Common myeloid progenitor, CD34-positive (primary cell): ENCODE measurements at places on chromosomes 1 and 21.
A peak's percentile ranks its signal among the peaks of the same experiment; 100 is the strongest.

- peak; percentile 72 for DNase-seq
Observed at GRCh38 chr21:34693192-34693810, 24.5 kb downstream of the CLIC6 start.

GRCh38 chr1:178962853-178963711 is 62.6 kb upstream of the FAM20B start:
- DNase-seq: no peak

DNA sequence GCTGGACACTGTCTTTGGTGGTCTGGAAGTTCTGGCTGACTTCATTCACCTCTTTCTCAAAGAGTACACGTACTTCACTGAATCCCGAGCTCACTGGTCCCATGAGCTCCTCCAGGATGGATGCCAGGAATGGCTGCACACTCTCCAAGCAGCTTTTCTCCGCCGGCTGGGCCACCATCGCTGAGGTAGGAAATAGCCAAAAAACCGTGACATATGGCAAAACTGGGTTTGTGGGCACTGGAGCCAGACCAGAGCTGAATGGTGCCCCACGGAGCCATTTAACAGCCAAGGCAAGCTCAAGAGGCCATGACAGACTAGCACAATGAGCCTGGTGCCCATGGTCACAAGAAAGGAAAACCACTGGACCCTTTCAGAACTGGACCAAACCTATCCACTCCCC is 64.0 kb upstream of the EDEM3 start:
- no peak for DNase-seq

GRCh38 chr1:103267893-103268292 is 159.6 kb upstream of the COL11A1 start:
- DNase-seq: no peak

- DNase-seq: no peak
Observed at GRCh38 chr1:2514863-2515762, 11.3 kb downstream of the PANK4 start.

- DNase-seq: no peak
Observed at GRCh38 chr1:167678838-167679237, 42.9 kb upstream of the MPZL1 start.

- no peak for DNase-seq
Observed at GRCh38 chr1:208271236-208271635, 27.1 kb upstream of the PLXNA2 start.

GRCh38 chr1:222736972-222737371 is at the start of gene FAM177B:
FAM177B (plus strand) TSS chr1:222737202; CDS start chr1:222746546, 9,344 bp downstream.
- no peak for DNase-seq

- no peak for DNase-seq
Observed at GRCh38 chr1:79501153-79501552, 494.6 kb upstream of the ADGRL4 start.

DNA sequence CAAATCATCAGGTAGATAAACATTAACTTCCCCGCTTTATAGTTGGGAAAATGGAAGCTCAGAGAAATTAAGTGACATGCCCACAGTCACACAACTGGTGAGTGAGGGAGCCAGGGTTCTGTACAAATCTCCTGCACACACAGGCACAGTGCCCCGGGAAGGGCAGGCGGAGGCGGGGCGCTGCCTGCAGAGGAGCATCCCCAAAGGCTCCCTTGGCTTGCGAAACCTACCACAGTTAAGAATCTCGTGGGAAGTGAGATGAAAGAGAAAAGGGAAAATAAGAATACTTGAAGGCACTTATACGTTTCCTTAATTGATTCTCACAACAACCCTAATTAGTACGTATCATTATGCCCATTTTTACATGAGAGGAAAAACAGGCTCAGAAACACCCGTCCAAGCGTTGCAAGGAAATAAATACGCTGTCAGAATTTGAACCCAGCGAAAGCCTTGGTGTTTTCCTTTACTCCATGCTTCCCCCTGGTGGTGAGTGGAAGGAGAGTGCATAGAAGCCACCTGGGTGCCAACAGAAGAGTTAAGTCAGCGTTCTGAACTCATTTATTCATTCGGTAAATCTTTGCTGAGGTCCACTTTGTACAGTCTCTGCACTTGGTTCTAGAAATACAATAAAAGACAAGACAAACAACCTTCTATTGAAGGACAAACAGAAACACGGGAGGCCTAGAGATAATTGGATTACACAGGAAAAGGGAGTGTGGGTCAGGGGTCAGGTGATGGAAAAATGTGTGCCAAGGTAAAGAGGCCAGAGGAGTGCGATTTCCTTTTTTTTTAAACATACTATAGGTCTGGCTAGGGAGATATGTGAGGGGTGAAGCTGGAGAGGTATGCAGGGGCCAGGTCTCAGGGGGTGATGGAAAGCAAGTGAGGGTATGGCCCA is 28.4 kb downstream of the ACP6 start:
- DNase-seq: peak; percentile 48

GRCh38 chr1:45047032-45047431 is 35.0 kb downstream of the UROD start:
- no peak for DNase-seq

GRCh38 chr1:8028571-8028910 is 2.4 kb upstream of the ERRFI1 start:
- DNase-seq: no peak

DNA sequence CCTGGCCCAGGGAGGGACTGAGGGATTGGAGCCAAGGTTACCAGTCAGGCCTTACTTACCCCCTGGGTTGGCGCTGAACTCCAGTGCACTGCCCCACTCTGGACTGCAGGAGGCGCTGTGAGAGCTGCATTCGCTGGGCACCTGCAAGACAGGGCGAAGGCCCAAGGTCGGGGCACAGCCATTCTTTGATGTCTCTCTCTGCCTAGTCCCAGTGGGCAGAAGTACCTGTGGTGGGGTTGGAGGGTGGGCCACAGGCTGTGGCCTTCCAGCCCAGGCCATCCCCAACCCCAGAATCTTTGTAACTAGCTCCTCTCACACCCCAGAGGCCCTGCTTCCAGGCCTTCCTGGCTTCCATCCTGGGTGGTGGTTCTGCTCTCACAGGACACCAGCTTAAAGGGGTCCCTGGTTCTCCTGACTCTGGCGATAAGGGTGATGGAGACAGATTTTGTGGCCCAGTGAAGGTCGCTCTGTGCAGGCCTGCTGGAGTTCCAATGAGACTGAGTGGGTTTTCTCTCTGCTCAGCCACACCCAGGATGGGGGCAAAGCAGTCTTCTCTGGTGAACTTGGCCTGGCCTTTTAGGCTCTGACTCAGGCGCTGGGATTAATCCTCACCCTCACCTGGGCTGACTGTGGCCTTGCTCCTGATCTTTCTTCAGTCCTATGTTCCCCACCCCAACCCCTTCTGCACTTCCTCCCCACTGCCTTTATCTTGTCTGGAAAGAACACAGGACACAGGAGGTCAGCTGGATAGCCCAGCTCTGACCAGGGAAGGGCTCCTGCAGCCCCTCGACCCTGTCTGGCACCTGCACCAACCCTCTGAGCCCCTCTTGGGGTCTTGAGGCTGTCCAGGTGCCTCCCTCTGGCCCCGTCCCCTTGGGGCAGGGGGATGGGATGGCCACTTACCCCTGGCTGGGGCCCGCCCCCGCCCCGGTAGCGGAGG is 954 bp downstream of the MYOG start:
- peak; percentile 17 for DNase-seq

DNA sequence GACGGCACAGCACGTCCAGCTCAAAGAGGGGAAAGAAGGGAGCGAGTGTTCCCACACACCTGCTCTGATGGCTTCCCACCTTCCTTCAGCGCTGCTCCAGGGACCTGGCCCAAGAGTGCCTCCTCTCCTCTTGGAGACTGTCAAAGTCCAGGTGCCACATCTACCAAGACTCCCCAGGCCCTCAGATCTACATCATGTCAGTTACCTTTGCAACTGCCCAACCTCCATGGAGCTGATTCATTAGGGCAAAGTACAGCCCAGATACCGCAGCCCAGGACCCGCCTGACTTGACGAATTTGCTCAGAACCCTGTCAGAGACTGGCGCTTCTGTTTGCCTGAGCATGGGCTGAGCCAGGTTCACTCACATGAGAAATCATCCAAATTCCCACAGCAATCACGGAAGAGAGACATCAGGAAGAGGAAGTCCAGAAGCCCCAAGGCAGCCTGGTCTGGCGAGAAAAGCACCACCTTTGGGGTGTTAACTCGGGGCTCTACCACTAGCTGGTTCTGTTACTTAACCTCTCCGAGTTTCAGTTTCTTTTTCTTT is at the start of gene SEC16B:
TSS of gene SEC16B (minus strand) at position 234 of the 547 bp plus-strand sequence. CDS start 2,077 bp downstream, outside the sequence.
- DNase-seq: no peak

- peak; percentile 82 for DNase-seq
Observed at GRCh38 chr1:231990388-231990787, 363.8 kb downstream of the DISC1 start.

- no peak for DNase-seq
Observed at GRCh38 chr1:234707641-234708040, 97.7 kb upstream of the IRF2BP2 start.

- DNase-seq: no peak
Observed at GRCh38 chr1:56533197-56533596, 46.2 kb downstream of the PLPP3 start.

- no peak for DNase-seq
Observed at GRCh38 chr1:19602486-19602885, 41.6 kb upstream of the NBL1 start.

DNA sequence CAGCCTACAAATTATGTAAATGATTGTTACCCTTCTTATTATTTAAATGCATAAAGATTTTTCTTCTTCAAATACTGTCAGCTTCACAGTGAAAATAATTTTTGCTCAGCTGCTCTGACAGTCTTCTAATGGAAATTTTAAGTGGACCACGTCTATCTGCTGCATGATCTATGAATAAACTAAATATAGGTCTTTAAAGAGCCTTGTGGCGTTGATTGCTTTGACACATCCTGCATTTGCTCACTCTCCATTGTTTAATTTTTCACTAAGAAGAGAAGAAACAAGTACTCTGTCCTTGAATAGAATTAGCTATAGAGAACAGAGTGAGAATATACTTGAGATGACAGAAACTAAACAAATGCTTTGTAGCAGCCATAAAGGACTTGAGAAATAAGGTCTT is 826.1 kb downstream of the MRPL39 start:
- DNase-seq: no peak

- no peak for DNase-seq
Observed at GRCh38 chr1:235058695-235059094, 69.9 kb downstream of the TOMM20 start.

DNA sequence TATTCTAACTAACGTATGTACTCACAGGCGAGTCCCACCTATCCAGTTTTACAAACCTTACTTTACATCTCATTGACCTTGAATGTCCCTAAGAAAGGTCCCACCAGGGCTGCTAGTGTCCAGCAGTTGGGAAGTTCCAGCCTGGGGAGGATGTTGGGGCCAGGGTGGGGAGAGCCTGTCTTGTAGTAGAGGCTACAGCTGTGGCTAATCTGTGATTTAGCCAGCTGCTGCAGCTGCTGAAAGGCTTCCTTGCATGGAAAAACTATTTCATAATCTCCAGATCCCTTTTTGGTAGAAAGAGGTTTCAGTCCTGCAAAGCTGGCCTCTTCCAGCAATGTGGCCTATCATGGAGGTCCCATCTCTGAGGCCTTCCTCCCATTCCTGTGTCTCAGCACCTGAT is 23.1 kb downstream of the TNN start:
- DNase-seq: no peak

GRCh38 chr1:41500781-41501518 is 16.5 kb upstream of the EDN2 start:
- no peak for DNase-seq

DNA sequence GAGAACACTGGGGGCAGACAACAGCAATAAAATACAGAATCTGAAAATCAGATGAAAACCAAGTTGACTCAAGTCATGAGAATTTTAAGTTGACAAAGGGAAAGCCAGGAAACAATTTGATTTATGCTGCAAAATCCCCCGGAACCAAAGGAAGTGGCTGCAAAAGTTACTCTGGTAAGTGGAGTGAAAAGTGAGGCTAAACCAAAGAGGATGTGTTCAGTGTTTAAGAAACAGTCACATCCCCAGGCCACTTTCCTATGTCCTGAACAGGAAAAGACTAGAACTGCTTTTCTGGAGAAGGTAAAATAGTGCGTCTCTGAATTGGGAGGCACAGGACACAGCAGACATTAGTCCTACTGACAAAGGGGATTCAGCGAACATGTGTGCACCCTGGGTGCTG is 5.9 kb downstream of the TARBP1 start:
- peak; percentile 54 for DNase-seq

DNA sequence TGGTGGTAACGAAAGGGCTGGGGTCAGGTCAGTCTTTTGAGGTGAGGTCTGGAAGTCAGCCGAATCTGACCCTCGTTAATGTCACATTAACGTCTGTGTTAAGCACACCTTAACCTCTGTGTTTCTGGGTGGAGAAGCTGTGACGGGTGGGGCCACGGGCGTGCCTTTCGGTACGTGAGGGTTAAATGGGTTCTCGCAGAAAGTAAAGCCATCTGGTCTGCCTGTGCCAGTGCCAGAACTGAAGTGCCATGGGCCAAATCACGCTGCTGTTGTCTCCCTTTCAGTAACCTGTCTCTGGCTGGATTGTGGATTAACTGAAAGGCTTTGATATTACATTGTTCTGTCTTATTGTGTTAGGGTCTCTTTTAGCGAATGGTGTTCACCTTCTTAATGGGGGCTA is 14.4 kb downstream of the URB2 start:
- no peak for DNase-seq

GRCh38 chr1:204721373-204722055 is 36.0 kb upstream of the LRRN2 start:
- no peak for DNase-seq

DNA sequence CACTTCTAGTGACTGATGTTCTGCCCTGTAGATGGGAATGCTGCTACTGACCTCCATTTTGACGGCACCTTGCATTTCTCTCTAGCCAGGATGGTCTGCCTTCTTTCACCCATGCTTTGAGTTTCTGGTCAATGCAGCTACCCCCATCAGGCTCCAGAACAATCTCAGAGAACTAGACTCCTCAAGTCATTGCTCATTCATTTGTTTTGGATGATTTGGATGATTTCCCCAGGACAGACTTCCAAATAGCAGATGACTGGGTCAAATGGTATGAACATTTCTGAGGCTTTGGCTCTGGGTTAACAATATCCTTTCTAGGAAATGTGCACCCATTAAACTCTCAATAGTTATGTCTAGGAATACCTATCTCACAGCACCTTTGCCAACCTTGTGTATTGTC is 63.9 kb downstream of the CSMD2 start:
- DNase-seq: no peak

DNA sequence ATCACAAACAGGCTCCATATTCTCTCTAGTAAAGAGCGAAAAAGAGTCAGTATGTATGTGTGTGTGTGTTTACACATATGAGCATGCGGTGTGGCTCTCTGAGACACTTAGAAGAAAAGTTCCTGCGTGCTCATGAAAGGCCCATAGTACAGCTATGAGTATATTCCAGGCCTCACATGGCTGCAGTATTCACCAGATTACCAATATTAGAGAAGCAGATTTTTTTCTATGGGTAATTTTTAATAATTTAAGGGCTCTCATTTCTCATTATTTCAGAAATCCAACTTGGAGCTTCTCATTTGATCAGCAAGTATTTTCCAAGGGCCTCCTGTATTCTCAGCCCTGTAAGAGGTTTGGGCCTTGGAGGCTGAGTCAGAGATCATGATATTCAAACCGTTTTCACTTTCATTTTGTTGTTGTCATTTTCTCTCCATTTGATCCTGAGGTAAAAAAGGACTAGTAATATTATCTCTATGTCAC is 232.9 kb upstream of the SGIP1 start:
- DNase-seq: peak; percentile 84

GRCh38 chr1:6727535-6727934 is 25.9 kb upstream of the DNAJC11 start:
- DNase-seq: peak; percentile 78
